ENCODE measurements at places on chromosomes 7 and 10. TPM values are rescaled to one million over a fixed set of nuclear protein-coding genes. Genes with fewer than 3 reads are reported as not detected.

The GJD4 gene
- total RNA-seq: not detected

The SPOCK2 gene
- 0.28 TPM for total RNA-seq

The GIMAP8 gene
- total RNA-seq: 0.28 TPM

The NUTM2D gene
- total RNA-seq: 0.28 TPM

The HPSE2 gene
- not detected for total RNA-seq

The PLA2G12B gene
- not detected for total RNA-seq

The RARRES2 gene
- 1.3 TPM for total RNA-seq

The TTYH3 gene
- total RNA-seq: 25.9 TPM

The ZC3HAV1 gene
- 36.2 TPM for total RNA-seq

The TEX47 gene
- total RNA-seq: not detected

The CCDC172 gene
- total RNA-seq: not detected

The MTPN gene
- 145 TPM for total RNA-seq

The POU6F2 gene
- total RNA-seq: not detected

The TMEM176B gene
- total RNA-seq: not detected

The ERVW-1 gene
- not detected for total RNA-seq

The C10orf105 gene
- total RNA-seq: not detected

The HOXA10 gene
- total RNA-seq: not detected

The OAT gene
- 190 TPM for total RNA-seq

The MACROH2A2 gene
- total RNA-seq: 2.9 TPM

The MEOX2 gene
- total RNA-seq: 43.3 TPM

The TMEM270 gene
- not detected for total RNA-seq

The ITGA8 gene
- total RNA-seq: 84.6 TPM

The GIMAP6 gene
- 0.56 TPM for total RNA-seq

The HGF gene
- total RNA-seq: 211 TPM

The ZNF786 gene
- 4.8 TPM for total RNA-seq

The PAX4 gene
- total RNA-seq: not detected

The DGKI gene
- 22.3 TPM for total RNA-seq

The AIFM2 gene
- total RNA-seq: 6.8 TPM

The PALD1 gene
- total RNA-seq: 0.56 TPM

The AMPH gene
- total RNA-seq: 1.2 TPM

The CNOT4 gene
- total RNA-seq: 5.6 TPM

The SEMA3A gene
- 81.9 TPM for total RNA-seq

The GRID2IP gene
- under 0.01 TPM for total RNA-seq

The JCAD gene
- 7.1 TPM for total RNA-seq

The OR6B1 gene
- not detected for total RNA-seq

The ADAM22 gene
- total RNA-seq: 0.28 TPM

The SEC23IP gene
- total RNA-seq: 18.6 TPM

The GPER1 gene
- 3.1 TPM for total RNA-seq

The TMEM140 gene
- total RNA-seq: 18.6 TPM

The ST8SIA6 gene
- total RNA-seq: not detected

The NUTM2B gene
- total RNA-seq: 0.28 TPM

The OGDHL gene
- total RNA-seq: 0.38 TPM

The AKR1B15 gene
- total RNA-seq: not detected

The TMEM225B gene
- 0.85 TPM for total RNA-seq

The PVRIG gene
- total RNA-seq: 0.19 TPM

The SIRT1 gene
- 11.6 TPM for total RNA-seq
